ENCODE measurements at places on chromosomes 16 and 17. TPM values are rescaled to one million over a fixed set of nuclear protein-coding genes. Genes with fewer than 3 reads are reported as not detected.
A peak's percentile ranks its signal among the peaks of the same experiment; 100 is the strongest.

Gene CPNE7
- total RNA-seq, result 6.6 TPM

DNA sequence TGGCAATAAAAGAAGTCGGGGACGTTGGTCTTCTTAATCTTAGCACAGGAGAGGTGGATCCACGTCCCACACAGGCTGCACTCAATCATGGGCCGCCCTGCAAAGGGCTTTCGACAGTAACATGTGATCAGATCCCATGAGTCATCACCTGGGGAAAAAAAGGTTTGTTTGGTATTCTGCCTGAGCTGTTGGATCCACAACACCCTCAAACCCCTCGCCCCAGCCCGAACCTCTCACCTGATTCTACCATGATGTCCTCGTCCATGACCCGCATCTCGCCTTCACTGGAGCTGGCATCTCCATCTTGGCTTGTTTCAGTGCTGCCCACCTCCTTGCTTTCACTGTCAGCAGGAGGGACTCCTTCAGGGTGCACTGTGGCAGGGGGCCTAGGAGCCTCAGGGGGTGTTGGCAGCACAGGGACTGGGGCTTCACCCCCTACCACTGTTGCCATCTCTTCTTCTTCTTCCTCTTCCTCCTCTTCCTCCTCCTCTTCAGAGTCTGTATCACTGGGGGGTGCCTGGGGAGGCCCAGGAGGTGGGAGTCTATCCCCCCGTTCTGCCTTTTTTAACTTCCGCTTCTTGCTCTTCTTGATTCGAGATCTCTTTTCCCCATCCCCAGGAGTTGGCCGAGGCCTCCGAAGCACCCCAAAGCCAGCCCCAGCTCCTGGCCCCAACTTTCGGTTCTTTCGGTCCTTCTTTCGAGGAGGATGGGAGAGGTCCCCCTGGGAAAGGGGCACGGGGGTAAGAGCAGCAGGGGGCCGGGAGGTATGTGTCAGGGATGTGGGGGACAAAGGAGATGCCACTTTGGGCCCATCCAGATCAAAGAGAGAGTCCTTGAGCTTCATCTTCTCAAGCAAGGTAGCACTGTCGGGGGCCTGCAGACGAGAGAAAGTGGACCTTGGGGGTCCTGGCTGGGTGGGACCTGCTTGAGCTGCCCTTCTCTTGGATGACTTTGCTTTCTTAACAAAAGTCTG, 1.7 kb upstream of the DVL2 start:
- H3K4me3 ChIP-seq, result no peak overlapping the region
- peak overlapping the region; percentile 97 for H3K27ac ChIP-seq
- H3K27me3 ChIP-seq, result no peaks in the 10 kb centered on the region
- H3K36me3 ChIP-seq, result no peaks in the 10 kb centered on the region
- peak; percentile 73 for DNase-seq

Gene BFAR
- total RNA-seq, result 76.9 TPM

Gene KRT39
- total RNA-seq, result not detected

DNA sequence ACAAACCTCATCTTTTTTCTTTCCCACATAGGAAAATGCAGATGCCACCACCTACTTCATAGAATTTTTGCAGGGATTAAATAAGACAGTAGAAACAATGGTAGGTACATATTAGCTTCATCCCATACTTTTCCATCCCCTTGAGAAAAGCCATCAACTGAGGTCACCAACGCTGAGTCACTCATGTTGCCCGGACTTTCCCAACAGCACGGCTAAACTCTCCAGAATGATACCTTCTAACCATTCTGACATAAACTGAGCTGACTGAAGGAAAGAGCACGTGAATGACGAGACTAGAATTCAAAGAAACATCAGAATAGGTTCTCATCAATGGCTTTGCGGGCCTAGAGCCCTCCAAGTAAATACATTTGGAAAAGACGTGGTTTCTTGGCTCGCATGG, 146.0 kb upstream of the RCVRN start:
- no peaks in the 10 kb centered on the region for H3K27me3 ChIP-seq
- H3K27ac ChIP-seq, result no peak overlapping the region
- no peaks in the 10 kb centered on the region for H3K36me3 ChIP-seq
- DNase-seq, result no peak
- no peaks in the 10 kb centered on the region for H3K4me1 ChIP-seq

Gene OTOA
- total RNA-seq, result 0.07 TPM

DNA sequence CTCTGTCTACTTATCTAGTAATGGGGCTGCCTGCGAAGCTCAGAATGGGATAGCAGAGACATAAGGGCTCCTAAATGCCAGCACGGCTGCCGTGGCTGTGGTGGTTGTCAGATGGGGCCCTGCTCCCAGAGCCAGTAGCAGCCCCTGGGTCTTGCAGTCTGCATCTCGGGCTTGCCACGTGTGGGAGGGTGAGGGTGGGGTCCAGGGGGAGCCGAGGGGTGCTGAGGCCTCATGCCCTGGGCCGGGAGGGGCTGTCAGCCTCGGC, 88.8 kb upstream of the GSE1 start:
- H3K27me3 ChIP-seq, result no peaks in the 10 kb centered on the region
- no peaks in the 10 kb centered on the region for H3K36me3 ChIP-seq

- H3K4me1 ChIP-seq, result peaks cover 17% of the 10 kb centered on the region
- DNase-seq, result peak; percentile 37
- H3K27me3 ChIP-seq, result no peaks in the 10 kb centered on the region
- H3K36me3 ChIP-seq, result peaks cover under 1% of the 10 kb centered on the region
- no peak overlapping the region for H3K4me3 ChIP-seq
- H3K27ac ChIP-seq, result peak overlapping the region; percentile 22
These were observed 13.0 kb downstream of the VEZF1 start for GRCh38 chr17:57975044-57975443.

DNA sequence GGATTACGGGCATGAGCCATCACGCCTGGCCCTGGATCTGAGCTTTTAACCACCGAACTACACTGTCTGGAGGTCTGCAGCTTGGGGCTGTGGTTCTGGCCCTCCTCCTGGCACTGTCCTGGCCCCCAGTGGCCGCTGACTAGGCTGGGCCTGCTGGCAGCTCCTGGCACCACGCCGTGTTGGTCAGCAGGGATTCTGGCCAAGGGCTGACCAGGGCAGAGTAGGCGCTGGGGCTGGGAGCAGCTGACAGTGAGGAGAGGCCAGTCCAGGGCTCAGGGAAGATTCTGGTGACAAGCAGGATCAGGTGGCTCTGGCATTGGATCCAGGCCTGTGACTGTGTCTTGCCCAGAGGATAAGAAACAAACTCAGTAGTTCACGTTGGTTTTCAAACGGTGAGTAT, 14.6 kb downstream of the EEF2K start:
- H3K4me1 ChIP-seq, result peaks cover 4% of the 10 kb centered on the region
- no peaks in the 10 kb centered on the region for H3K36me3 ChIP-seq
- H3K4me3 ChIP-seq, result no peak overlapping the region

DNA sequence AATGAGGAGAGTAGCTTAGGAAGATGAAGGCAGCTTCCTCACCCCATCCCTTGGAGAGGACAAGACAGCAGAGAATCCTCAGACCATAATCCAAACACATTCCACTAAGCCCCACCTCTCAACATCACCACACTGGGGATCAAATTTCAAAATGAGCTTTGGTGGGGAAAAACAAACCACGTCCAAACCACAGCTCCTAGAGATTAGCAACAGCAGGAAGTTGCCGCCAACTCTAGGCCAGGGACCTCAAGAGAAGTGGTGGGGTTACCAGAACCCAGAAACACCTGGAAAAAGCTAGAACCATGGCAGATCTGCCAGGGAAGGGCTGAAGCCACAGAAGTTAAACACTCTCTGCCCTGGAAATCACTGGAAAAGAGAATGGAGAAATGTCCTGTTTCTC, 571.6 kb downstream of the HS3ST4 start:
- H3K27ac ChIP-seq, result no peak overlapping the region
- peaks cover 5% of the 10 kb centered on the region for H3K4me1 ChIP-seq
- H3K4me3 ChIP-seq, result no peak overlapping the region
- H3K36me3 ChIP-seq, result no peaks in the 10 kb centered on the region
- no peaks in the 10 kb centered on the region for H3K27me3 ChIP-seq
- DNase-seq, result no peak

DNA sequence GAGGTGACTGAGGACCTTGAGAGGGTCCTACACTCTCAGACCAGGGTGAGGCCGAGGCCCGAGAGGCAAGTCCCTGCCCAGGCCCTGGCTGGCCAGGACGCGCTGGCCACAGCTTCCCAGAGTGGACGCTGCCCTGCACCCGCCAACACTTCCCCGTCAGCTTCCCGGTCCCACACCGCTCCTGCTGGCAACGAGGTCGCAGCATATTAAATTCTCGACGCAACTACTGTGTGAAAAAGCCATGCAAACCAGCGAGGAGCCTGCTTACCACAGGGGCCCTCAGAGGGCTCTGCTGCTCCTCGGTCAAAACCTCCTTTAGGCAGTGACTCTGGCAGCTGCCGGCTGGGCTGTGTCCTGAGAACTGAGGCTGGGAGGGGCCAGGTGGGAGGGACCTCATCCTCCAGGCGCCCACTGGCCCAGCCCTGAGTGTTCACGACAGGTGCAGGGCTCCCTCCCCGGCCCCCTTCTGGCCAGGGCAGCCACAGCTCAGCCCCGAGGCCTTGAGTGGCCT, 2.1 kb upstream of the TEX19 start:
- H3K4me3 ChIP-seq, result no peak overlapping the region
- no peak for DNase-seq
- H3K36me3 ChIP-seq, result no peaks in the 10 kb centered on the region

GRCh38 chr16:69644790-69645189, 79.0 kb downstream of the NFAT5 start:
- no peaks in the 10 kb centered on the region for H3K36me3 ChIP-seq
- DNase-seq, result no peak
- H3K27me3 ChIP-seq, result no peaks in the 10 kb centered on the region
- H3K4me1 ChIP-seq, result no peaks in the 10 kb centered on the region
- no peak overlapping the region for H3K4me3 ChIP-seq

- DNase-seq, result no peak
- H3K36me3 ChIP-seq, result no peaks in the 10 kb centered on the region
- no peak overlapping the region for H3K4me3 ChIP-seq
- no peaks in the 10 kb centered on the region for H3K27me3 ChIP-seq
- no peak overlapping the region for H3K27ac ChIP-seq
- H3K4me1 ChIP-seq, result no peaks in the 10 kb centered on the region
These were observed 15.0 kb downstream of the UTP18 start for GRCh38 chr17:51275381-51275780.

- no peaks in the 10 kb centered on the region for H3K27me3 ChIP-seq
- DNase-seq, result no peak
- H3K4me1 ChIP-seq, result no peaks in the 10 kb centered on the region
- no peak overlapping the region for H3K4me3 ChIP-seq
These were observed 1431.1 kb downstream of the CDH8 start for GRCh38 chr16:60605176-60605575.

Gene ITGB3
- 1.4 TPM for total RNA-seq

DNA sequence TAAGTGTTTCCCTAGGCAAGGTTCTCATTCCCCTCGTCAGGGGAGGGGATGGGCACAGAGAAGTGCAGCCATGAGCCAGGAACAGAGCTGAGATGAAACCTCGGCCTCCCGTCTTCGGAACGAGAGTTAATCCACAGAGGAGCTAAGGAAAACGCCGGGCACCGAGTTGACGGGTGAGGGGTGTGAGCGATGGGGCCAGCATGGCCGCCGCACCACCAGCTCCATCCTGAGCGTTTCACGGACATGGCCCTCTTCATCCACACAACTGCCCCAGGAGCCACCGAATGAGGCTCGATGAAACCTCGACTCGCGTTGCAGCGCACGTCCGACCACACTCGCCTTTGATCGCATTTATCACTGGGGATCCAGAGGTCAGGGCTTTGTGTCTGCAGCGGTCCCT, 21.5 kb downstream of the CA5A start:
- no peak for DNase-seq
- H3K4me3 ChIP-seq, result no peak overlapping the region
- H3K27me3 ChIP-seq, result no peaks in the 10 kb centered on the region
- no peaks in the 10 kb centered on the region for H3K36me3 ChIP-seq
- H3K27ac ChIP-seq, result no peak overlapping the region

Gene SLC6A2
- total RNA-seq, result 1.1 TPM

DNA sequence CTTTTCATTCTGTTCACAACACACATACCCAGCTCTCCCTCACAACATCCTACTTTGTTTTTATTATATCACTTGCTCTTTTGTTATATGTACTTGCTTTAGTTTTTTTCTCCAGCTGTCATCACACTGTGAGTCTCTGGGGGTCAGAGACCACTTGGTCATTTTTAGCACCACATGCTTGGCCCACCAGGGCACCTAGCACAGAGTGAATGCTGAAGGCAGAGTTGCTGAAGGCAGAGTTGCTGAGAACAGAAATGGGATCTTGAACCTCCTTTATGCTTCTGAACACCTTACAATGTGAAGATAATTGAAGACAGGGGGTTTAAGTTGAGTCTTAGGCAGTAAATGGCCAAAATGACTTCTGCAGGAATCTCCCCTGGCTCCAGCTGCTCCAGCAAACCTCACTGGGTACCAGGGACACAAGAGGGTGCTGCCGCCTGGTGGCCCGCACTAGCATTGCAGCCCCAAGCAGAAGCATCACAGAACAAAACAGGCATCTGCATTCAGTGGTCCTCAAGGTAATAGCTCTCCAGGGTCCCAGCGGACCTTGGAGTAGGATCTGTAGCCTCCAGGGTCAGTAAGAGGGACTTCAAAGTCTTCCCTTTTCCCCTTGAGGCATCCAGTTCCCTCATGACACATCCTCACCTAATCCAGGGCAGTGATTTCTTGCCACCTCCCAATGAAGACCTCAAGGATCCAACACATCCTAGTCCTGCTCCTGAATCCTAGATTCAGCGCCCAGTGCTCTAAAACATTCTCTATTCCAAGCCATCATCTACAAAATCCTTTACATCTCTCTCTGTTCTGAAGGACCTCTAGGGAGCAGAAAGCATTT, 1972.6 kb downstream of the TP53TG3F start:
- H3K4me1 ChIP-seq, result no peaks in the 10 kb centered on the region
- no peak for DNase-seq
- no peak overlapping the region for H3K27ac ChIP-seq

- no peaks in the 10 kb centered on the region for H3K4me1 ChIP-seq
- DNase-seq, result no peak
- H3K36me3 ChIP-seq, result no peaks in the 10 kb centered on the region
These were observed 10.7 kb downstream of the CYBC1 start for GRCh38 chr17:82439829-82440365.

- no peak for DNase-seq
- H3K27ac ChIP-seq, result no peak overlapping the region
- H3K4me1 ChIP-seq, result no peaks in the 10 kb centered on the region
- no peaks in the 10 kb centered on the region for H3K27me3 ChIP-seq
- no peak overlapping the region for H3K4me3 ChIP-seq
- no peaks in the 10 kb centered on the region for H3K36me3 ChIP-seq
These were observed 39.8 kb upstream of the DYNLRB2 start for GRCh38 chr16:80500961-80501525.

- H3K27ac ChIP-seq, result no peak overlapping the region
- no peak for DNase-seq
- H3K4me3 ChIP-seq, result no peak overlapping the region
- H3K4me1 ChIP-seq, result peaks cover 5% of the 10 kb centered on the region
- H3K36me3 ChIP-seq, result no peaks in the 10 kb centered on the region
These were observed 19.4 kb downstream of the CLUH start for GRCh38 chr17:2691965-2692780.

Gene SULT1A1
- 15.0 TPM for total RNA-seq

DNA sequence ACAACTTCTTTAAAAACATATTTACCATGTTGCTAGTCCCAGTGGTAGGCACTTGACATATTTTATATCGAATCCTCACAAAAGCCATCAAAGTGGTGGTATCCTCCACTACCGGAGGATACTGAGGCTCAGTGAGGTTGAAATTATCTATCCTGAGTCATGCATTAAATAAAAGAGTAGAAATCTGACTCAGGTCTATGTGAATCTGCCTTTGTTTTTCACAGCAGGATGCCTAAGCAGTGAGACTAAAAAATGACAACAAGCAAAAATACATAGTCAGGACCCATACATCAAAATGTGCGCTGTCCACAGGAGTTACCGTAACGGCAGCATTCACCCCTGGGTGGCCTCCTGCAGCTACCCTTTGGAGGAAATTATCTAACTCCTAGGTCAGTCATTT, 17.7 kb downstream of the BRD7 start:
- H3K36me3 ChIP-seq, result peaks cover 3% of the 10 kb centered on the region
- no peak overlapping the region for H3K4me3 ChIP-seq
- H3K27me3 ChIP-seq, result no peaks in the 10 kb centered on the region
- H3K4me1 ChIP-seq, result no peaks in the 10 kb centered on the region

All from hepatocyte (in vitro differentiated cells).